Left hindlimb (tissue), 1 donor: ENCODE measurements at places on chromosomes 7 and 10.

DNA sequence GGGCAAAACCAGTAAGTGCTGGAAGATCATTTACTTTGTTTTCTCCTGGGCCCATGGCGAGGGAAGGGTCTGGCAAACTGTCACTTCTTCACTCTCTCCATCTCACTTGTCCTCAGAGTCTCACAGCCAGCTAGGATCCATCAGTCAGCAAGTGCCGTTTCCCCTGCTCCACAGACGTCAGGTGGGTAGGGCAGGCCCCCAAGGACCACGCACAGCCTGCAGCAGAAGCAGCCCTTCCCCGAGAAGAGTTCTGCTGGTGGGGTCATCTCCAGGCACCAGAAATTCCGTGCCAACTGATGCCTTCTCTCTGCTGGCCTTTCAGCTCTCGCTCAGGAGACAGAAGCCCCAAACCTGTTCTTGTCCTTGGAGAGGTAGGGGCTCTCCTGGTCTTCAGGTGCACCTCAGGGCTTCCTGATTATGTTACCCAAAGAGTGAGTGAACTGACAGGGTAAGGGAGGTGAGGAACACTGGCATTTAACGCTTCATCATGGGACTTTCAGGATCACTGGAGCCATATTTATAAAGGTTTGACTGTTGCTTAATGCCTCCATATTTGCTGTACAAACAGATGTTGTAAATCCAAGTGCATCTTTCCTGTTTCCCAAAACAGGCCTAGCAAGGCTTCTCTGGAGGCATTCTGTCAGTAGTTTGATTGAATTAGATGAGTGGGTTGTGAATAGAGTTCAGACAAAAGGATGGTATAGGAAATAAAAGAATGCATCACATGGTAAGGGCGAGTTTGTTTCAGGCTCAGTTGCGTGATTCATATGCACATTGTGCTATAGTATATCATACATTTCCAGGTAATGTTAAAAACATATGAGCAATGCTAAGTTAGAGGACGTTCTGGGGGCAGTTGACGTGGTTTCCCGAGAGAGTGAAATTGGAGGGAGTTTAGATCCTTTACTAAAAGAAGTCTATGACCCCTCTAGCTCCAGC is 13.7 kb upstream of the TSPAN15 start:
- DNase-seq: no peak

DNA sequence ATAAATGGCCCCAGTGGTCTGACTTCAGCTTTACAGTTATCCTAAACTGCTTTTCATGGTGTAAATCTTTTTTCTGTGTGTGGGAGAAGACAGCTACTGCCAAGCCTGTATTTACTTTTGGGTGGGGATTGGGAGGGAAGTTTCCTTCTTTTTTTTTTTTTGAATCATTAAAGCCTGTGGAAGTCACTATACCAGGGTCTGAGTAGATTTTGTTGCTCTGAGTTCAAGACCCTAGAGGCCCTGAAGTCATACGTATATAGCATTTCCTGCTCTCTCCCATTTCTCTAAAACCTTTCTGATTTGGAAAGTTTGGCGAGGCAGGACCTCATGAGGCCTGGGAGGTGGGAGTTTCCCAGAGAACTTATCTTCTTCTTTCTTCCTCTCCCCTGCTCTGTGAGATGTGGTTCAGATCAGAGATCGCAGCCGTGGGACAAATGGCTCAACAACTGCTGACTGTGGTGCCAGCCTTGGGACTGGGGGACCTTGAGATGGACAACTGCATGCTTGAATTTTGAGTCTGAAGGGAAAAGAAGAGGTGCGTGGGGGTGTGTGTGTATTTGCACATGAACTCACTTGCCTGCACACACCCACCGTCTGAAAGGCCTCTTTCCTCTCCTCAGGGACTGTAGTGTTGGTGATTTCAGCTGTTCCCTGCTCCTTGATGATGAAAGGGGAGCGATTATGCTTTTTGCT is 18.1 kb downstream of the LRMDA start:
- no peak for DNase-seq

DNA sequence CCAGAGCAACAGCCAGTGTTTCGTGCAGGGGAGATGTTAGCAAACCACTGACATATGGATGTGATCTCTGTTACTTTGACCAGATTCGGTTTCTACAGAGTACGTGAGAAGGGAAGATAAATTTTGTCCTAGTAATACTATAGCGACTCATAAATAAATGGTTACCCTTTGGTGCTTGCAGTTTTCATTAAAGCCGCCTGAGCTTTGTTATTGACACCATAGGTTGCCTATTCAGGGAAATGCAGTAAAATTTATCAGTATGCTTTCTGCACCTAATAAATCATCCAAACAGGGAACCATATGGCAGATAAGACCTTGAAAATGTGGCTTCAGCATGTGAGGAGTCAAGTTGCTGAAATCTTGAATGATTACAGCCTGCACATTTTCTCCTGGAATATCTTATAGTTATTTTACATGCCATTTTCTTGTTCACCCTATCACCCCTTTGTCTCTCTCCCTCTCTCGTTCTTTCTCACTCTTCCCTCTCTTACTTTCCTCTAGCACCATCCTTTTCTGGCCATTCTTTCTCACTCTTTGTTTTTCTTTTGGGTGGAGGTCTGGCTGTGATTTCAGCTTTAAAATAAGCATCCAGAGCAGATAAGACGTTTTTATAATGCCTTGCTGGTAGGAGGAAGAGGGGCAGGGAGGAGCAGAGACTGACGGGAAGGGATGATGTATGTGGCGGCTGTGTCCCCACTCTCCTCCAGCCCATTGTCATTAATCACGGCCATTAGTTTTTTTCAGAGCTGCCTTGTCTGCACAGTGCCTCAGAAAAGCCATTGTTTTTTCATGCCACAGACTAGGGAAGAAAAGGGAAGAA is 182.5 kb downstream of the LRMDA start:
- no peak for DNase-seq

GRCh38 chr7:7231000-7231399 is 48.7 kb downstream of the C1GALT1 start:
- DNase-seq: no peak

- no peak for DNase-seq
Observed at GRCh38 chr7:132406039-132406438, 170.2 kb downstream of the PLXNA4 start.

DNA sequence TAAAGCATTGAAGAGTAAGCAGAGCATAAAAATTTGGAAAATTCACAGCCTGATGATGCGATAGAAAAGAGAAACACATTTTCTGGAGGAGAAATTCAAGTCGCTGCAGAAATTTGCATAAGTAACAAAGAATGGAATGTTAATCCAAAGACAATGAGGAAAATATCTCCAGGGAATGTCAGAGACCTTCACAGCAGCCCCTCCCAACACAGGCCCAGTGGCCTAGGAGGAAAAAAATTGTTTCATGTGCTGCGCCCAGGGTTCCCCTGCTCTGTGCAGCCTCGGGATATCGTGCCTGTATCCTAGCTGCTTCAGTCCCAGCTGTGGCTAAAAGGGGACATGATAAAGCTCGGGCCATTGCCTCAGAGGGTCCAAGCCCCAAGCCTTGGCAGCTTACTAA is 206.8 kb downstream of the TPK1 start:
- DNase-seq: no peak

DNA sequence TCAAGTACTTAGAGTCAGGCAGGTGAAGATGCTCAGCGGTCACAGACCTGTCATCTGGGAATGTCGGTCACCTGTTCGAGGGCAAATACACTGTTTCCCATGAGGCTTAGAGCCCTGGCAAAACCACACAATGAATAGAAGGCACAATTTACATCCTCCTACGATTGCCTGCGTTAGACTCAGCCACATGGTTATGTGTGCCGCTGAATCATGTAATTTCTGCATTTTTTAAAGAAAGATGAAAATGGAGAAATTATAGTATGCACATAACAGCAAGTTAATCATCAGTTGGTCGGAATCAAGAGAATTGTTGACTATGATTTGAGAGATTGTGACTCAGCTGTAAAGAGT is 158.2 kb downstream of the ADARB2 start:
- DNase-seq: no peak

- DNase-seq: no peak
Observed at GRCh38 chr10:70312249-70312648, 28.4 kb upstream of the NPFFR1 start.

GRCh38 chr10:46239247-46239646 is 47.5 kb upstream of the ANTXRL start:
- no peak for DNase-seq

GRCh38 chr10:74928742-74929191 is 102.4 kb downstream of the KAT6B start:
- DNase-seq: no peak

- no peak for DNase-seq
Observed at GRCh38 chr10:122495406-122496340, 34.3 kb downstream of the HTRA1 start.

DNA sequence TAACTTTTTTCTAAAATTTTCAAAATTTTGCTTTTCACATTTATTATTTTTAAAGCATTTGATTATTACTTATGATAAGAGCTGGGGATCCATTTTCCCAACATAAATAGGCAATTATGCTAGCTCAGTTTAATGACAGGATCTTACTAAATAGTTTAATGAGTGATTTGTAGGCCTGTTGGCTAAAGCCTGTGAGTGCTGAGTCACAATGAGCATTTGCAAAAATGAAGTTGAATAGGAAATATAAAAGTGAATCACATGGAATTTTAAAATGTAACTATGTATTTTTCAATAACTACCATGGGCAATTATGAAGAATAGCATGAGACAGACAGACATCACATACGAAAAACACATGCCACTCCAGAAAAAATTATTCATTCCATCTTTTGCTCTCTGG is 45.1 kb upstream of the ZPBP start:
- DNase-seq: no peak

GRCh38 chr7:81256991-81257390 is 338.1 kb upstream of the SEMA3C start:
- no peak for DNase-seq

GRCh38 chr10:16030562-16030961 is 170.3 kb upstream of the MINDY3 start:
- DNase-seq: no peak

DNA sequence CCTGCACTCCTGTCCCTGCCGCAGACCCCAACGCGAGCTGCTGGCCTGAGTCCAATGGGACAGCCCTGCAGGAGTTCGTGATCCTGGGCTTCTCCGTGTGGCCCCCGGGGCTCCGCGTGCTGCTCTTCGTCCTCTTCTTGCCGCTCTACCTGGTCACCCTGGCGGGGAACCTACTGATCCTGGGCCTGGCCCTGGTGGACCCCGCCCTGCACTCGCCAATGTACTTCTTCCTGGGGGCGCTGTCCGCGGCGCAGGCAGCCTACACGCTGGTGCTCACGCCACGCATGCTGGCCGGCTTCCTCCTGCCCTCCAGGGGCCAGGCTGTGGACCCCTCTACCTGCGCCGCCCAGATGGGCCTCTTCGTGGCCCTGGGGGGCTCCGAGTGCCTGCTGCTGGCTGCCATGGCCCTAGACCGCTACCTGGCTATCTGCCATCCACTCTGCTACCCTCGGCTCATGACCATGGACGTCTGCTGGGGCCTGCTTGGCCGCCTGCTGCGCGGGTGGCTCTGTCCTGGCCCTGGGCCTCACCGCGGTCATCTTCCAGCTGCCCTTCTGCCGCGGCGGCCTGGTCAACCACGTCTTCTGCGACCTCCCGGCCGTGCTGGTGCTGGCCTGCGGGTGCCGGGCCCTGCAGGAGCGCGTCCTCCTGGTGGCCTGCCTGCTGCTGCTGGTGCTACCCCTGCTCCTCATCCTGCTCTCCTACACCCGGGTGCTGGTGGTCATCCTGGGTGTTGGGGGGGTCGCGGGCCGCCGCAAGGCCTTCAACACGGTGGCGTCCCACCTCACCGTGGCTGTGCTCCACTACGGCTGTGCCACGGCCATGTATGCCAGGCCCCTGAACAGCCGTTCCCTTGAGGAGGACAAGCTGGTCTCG is 71.7 kb downstream of the RBAK start:
- no peak for DNase-seq

DNA sequence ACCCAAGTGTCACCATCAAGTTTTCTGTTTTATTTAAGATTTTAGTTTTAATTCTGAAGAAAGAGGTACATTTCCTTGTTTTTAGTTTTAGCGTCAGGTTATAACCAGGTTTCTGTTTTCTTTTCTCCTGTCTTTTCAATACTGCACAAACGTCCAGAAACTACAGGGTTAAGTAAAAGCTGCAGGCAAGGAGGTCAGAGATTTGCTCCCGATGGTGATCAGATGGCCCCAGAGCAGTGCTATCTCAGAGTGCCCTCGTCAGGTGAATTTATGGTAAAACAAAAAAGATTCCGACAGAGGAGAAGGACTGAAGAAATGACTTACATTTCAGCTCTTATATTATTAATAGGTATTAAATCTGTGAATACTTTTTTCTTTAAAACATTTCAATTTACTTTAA is 128.2 kb downstream of the STRA8 start:
- DNase-seq: no peak

- DNase-seq: peak; percentile 34
Observed at GRCh38 chr10:74418285-74418872, 267.4 kb downstream of the ADK start.

- no peak for DNase-seq
Observed at GRCh38 chr7:37065779-37066271, 341.5 kb upstream of the AOAH start.

GRCh38 chr7:191105-191980 is 1.0 kb upstream of the FAM20C start:
- DNase-seq: no peak

GRCh38 chr10:35890676-35891495 is 248.8 kb upstream of the FZD8 start:
- no peak for DNase-seq

DNA sequence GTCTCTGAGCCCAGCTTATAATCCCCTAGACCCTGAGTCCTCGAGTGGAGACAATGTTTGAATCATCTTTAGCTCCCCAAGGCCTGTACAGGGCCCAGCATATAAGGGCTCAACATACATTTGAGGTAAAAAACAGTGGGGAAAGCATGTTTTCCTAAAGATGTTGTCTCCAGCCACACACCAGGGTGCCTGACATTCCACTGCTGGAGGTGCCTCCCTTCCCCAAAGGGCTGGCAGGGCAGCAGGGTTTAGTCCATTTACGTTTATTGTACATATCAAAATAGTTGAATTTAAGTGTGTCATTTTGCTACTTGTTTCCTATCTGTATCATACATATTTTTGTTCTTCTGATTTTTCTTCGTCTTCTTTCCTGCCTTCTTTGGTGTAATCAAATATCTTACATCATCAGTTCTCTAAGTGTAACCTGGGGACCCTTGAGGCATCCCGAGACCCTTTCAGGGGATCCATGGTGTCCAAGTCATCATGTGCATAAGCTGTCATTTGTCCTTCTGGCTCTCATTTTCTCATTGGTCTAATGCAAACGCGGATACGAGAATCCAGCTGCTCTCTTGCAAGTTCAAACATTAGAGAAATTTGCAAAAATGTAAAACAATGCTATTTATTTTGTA is 101.6 kb downstream of the PDGFA start:
- no peak for DNase-seq

DNA sequence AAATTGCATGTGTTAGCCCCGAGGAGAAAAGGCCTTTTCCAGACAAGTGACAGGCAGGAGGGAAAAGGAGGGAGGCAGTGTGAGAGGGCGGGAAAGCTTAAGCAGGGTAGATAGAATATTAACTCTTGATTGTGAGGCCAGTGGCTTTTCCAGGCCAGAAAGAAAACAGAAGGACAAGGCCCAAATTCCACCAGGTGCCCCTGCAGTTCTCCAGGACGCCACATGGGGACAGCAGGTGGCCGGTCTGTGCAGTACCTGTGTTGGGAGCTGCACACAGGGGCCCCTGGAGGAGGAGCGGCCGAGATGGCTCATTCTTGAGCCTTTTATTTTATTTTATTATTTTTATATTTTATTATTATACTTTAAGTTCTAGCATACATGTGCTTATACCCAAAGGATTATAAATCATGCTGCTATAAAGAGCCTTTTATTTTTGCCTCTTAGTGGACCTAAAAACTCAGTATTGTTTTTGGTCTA is 141.3 kb upstream of the KLF14 start:
- DNase-seq: no peak
